ENCODE measurements at places on chromosomes 5 and 9.

GRCh38 chr9:28082671-28083070 lies 509.4 kb upstream of the C9orf72 start:
- DNase-seq, result no peak

DNA sequence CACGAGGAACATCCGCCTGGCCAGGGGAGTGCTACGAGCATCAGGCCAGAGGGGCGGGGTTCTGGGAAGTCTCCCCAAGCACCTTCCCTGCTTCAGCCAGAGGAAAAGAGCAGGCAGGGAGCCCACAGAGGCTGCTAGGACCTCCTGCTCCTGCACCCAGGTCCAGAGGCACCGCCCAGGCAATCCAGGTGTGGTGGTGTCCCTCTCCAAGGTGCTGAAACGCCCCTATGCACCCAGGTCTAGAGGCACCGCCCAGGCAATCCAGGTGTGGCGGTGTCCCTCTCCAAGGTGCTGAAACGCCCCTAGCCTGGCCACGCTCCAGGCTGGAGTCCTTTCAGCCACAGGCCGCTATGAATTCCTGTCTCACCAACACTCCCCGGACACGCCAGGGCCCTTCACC lies 10.7 kb upstream of the UBAC1 start:
- DNase-seq, result peak; percentile 37

DNA sequence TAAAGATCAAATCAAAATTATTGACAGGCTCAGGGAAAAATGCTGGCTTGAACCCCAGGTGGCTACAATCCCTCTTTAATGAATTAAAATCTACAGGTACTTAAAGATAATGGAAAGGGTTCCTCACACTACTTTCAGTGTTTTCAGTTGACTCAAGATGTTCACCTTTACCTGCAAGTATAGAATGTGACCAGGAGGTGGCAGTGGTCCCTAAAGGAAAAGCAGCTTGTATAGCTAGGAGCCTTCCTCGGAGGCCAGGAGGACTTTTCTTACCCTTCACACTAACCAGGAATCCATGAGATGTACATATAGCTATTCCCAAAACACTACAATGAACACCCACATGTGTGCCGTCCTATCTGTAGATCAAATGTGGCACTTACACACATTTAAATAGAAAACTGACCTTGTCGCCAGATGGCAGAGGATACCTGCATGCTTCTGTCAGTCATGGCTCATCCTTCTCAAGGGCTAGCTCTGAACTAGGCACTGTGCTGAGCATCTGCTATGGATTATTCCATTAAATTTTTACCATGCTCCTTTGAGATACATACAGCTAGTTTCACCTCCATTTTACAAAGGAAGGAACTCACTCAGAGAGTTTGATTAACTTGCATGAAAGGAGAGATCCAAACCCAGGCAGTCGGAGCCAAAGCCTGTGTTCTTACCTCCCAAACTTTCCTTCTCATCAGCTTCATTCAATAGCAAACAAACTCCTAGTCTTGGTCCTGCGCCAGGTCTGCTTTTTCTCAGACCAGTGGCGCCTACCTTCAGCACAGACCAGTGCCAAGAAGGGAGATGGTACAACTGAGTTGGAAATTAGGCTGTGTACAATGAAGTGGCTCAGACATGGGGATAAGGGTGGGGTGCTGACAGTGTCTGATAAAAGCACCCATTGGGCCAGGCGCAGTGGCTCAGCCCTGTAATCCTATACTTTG lies 24.5 kb downstream of the C9orf152 start:
- DNase-seq, result peak; percentile 61

DNA sequence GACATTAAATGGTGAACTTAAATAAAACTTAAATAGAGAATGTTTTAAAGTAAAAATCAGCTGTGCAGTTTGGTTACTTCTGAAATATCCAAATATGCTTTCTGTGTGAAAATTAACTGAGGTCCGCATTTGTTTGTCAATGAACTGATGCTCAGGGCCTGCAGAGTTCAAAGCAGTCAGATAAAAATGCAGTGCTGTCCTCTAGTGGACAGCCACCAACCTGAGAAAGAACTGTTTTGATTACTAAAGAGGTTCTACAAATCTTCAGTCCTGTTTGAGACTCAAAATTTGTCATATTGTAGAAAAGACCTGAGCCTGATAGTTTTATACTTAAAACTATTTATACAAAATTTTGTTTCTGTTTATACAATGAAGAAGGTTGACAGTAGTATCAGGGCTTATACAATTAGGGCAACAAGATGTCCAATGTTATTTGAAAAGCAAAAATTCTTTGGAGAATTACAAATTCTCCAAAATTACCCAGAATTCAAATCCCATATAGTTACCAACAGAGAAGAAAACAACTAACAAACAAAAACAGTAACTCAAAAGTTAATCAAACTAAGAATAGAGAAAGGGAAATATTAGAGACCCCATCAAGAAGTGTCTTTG lies 232.3 kb upstream of the TBCA start:
- DNase-seq, result peak; percentile 16

DNA sequence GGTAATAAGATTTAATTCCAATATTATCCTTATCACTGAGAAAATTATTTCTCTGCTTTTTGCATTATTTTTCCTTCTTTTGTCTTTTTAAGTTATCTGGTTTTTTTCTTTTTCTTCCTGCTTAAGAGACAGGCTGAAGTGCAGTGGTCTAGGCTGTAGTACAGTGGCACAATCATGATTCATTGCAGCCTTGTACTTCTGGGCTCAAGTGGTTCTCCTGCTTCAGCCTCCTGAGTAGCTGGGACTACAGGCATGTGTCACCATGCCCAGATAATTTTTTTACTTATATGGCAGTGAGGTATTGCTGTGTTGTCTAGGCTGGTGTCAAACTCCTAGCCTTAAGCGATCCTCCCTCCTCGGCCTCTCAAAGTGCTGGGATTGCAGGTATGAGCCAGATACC lies 93.9 kb downstream of the SLC44A1 start:
- no peak for DNase-seq

DNA sequence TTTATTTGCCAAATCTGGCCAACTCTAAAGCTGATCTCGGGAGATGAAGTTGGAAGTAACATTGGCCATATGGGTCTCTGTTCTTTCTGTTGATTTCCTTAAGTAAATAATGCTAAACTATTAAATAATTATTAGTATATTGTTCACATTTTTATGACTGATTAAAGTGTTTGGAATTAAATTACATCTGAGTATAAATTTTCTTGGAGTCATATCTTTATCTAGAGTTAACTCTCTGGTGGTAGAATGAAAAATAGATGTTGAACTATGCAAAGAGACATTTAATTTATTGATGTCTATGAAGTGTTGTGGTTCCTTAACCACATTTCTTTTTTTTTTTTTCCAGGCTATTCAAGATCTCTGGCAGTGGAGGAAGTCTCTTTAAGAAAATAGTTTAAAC lies 9.3 kb upstream of the FGF18 start:
- no peak for DNase-seq

All from DMS79 treated with DMSO at 0.1 percent for 48 hours (cell line).